Stimulated activated CD4-positive, alpha-beta T cell treated with anti-CD3 and anti-CD28 coated beads, TNF-alpha, amount 100 ng/mL, for 4 hours (primary cell): ENCODE measurements at places on chromosomes 6 and 20.

DNA sequence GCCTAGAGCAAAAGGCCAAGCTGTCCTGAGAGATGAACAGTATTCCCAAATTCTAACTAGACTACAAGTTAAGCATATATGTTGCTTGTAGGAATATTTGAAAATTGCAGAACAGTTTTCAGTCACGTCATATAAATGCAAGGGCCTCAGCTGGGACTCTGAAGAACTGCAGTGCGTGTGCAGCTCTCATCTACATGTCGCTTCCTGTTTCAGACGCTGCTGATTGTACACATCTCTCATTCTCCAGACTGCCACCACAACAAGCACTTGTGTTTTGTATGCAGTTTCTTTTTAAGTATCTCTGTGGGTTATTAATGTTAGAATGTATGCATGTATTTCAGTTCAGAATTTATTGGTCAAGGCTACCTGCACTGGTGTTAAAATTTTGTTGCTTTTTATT lies 119.7 kb downstream of the MAP3K4 start:
- DNase-seq = no peak

DNA sequence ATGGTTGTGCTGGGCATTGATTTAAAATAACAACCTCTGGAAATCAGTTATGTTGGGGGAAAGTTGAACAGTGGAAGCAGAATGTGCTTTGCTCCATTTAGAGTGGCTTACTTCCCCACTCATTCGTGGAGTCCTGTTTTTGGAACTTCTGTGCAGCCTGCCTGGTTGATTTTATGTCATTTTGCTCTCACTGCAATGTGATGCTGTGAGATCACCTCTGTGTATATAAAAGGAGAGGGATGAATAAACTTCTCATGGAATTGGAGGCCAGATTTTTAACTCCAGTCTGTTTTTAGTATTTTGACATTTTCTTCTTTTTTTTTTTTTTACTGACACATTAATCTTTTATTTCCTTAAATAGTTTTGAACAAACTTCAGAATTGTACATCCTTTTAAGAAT lies 139.0 kb downstream of the FNDC1 start:
- DNase-seq = no peak

- DNase-seq = no peak
Observed at GRCh38 chr20:12773936-12774335, 234.8 kb upstream of the SPTLC3 start.

GRCh38 chr6:41741625-41742490 lies 5.3 kb downstream of the PGC start:
- DNase-seq = no peak

GRCh38 chr6:125913864-125914351 lies 42.7 kb upstream of the HINT3 start:
- DNase-seq = no peak

- DNase-seq = no peak
Observed at GRCh38 chr20:8782804-8783203, 286.1 kb upstream of the PLCB4 start.

GRCh38 chr6:84449220-84449619 lies 221.8 kb upstream of the CEP162 start:
- DNase-seq = no peak

- DNase-seq = peak; percentile 62
Observed at GRCh38 chr6:26286168-26286877, 78.7 kb upstream of the BTN3A2 start.

GRCh38 chr6:169328112-169328801 lies 74.6 kb upstream of the THBS2 start:
- DNase-seq = no peak

GRCh38 chr6:144345451-144345850 lies 60.3 kb downstream of the UTRN start:
- no peak for DNase-seq

DNA sequence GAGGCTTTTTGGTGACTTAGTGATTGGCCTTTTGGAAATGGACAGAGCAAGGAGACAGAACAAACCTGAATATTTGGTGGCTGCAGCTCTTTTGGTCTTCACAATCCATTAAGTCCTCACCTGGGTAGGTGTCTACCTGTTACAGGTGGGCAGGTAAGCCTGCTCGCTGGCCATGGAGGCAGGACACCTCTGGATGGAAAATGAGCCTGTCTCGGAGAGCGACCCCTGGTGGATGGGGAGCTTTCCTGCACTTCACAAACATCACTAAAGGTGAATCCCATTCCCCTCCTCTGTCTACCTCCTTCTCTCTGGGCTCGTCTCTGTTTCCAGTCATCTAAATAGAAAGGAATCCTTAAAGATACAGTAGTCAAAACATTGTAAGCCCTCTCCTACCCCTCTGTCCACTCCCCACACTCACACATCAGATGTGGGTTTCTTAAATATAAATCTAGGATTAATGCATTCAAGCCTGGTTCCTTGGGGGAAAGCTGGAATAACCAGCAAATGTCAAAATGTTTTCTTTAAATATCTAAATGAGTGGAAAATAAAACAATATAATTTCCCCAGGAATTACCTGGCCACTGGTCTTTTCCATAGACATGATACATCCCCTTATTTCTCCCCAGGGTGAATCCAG lies 304.9 kb downstream of the CDH26 start:
- DNase-seq = peak; percentile 35

GRCh38 chr20:39083761-39084160 lies 121.6 kb downstream of the DHX35 start:
- DNase-seq = no peak

DNA sequence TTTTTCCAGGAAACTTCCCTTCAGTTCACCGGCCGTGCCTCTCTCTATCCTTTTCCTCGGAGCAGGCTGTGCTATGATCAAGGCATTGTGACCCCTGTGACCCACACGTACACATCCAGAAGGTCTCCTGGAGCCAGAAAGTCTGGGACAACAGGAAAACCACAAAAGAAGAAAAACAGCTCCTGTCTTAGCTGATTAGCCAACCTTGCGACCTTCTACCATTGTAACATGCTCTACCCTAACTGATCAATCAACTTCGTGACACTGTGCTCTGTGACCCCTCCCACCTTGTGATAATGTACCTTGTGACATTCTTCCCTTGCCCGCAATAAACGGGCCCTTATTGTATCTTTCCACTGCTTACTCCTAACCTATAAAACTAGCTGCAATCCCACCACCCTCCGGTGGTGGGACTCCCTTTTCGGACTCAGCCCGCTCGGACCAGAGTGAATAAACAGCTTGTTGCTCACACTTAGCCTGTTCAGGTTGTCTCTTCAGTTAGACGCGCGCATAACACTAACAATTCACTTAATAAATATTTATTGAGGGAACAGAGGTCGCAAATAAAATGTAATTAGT lies 24.2 kb downstream of the ZNF311 start:
- no peak for DNase-seq

DNA sequence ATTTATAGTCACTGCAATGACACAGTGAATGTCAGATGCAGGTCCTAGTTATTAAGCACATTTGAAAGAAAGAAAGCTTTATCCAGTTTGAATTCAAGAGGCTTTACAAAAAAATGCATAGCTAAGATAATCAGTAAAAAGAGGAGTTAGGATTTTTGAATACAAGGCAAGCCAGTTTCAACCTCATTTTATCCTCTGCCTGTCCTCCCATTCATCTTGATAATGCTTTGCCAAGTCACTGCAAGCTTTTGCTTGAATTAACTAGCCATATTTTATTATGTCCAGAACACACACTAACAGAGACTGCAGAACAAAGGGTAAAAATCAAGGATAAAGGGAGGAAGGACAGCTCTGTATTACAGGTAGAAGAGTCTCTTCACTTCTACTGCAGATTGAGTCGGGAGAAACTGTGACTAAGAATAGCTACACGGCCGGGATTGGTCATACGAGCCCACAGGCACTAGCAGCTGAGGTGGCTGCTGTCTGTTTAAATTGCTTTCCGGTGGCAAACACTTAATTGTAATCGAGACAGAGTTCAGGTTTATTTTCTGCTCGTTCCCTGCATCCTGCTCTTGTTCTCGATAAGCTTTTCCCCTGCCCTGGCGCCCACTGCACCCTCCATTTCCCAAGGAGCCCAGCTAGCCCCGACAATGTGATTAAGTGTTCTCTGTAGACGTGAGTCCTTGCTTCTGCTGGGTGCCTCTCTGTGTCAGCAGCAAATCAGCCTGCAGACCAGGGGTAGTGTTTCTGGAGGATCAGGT lies 30.5 kb upstream of the AKAP12 start:
- no peak for DNase-seq

DNA sequence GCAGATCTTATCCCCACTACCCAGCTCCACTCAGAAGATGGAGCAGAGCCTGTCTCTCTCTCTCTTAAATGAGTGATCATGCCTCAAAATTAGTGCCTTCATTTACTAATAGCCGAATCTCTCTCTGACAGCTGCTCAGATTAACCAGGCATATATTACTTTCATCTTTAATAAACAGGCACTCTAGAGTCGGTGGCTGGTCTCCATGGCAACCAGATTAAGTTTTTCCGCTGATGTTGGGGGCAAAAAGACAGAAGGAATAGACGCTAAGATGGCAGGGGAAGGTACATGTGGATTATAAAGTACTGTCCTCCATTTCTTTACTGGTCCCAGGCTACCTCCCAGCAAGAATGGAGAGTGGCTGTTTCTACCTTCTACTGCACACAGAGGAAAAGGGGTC lies 121.6 kb downstream of the QRSL1 start:
- no peak for DNase-seq

- no peak for DNase-seq
Observed at GRCh38 chr6:54327631-54328030, 19.4 kb downstream of the TINAG start.

DNA sequence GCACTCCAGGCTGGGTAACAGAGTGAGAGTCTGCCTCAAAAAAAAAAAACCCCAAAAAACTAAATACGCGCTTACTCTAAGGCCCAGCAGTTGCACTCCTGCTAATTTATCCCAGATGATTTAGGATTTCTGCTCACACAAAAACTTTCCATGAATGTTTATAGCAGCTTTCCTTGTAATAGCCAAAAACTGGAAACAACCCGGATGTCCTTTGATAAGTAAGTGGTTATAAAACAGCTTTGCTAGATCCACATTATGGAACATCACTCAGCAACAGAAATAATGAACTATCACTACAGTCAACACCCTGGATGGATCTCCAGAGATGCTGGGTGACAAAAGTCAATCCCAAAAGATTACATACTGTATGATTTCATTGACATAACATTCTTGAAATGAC lies 220.4 kb upstream of the JARID2 start:
- no peak for DNase-seq

- no peak for DNase-seq
Observed at GRCh38 chr20:711576-711975, 36.0 kb upstream of the SCRT2 start.

- DNase-seq = no peak
Observed at GRCh38 chr20:50695135-50695872, 4.0 kb upstream of the RIPOR3 start.

DNA sequence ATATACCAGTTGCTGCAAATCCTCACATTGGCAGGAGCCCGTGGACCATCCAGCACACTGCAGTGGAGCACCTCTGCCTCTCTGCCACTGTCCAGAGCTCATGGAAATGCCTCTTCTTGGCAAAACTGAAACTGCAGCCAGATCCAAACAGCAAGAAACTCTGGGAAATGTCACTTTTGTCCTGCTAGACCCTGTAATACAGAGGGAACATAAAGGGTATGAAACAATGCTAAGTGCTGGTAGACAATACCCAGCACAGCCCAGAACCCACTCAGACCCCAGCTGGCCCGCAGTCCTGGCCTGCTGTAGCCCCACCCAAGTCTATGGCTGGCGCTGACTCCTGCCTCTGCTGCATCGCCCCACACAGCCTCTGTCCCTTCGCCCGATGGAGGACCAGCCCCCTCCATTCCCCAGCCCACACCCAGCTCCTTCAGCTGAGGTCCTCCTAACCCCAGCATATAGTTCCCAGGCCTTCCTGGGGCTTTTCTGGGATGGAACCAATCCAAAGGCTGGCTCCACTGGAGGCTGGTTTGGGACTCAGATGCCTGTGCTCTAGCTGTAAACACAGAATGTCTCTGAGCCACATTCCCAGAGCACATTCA lies 242.5 kb downstream of the LRFN2 start:
- DNase-seq = no peak

GRCh38 chr6:5095236-5095635 lies 10.1 kb downstream of the PPP1R3G start:
- DNase-seq = no peak

GRCh38 chr20:21141825-21142224 lies 15.9 kb downstream of the KIZ start:
- no peak for DNase-seq

DNA sequence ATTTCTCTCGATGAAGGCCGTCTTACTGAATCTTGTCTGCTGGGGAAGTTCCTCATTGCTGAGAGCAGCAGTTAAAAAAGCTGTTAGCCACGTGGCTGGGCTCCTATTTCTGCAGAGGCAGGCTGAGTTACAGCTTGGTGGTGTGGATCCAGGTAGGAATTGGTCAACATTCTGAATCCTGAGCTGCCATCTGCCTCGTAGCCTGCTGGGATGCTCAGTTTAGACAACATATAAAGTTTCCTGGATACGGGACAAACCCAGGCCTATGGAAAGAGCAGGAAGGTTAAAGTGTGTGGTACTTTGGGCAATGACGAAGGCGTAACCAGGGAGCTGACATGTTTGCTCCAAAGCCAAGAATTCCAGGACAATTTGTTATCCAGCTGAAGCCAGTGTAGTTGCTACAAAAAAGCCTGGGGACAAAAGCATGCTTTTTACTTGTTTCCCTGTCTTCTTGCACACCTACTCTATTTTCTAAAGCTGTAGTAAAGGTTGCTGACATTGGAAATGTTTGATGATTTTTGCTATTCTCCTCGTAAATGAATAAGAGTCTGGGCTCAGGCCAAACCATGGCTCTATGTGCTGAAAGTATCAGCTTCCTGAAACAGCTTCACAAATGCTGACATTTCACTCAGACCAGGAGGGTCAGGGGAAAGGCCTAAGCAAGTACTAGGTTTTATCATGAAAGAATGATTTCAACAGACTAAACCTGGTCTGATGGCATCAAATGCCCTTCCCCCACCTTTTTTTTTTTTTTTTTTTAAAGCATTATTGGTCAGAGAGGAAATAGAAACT lies 12.4 kb upstream of the MYLK2 start:
- no peak for DNase-seq

DNA sequence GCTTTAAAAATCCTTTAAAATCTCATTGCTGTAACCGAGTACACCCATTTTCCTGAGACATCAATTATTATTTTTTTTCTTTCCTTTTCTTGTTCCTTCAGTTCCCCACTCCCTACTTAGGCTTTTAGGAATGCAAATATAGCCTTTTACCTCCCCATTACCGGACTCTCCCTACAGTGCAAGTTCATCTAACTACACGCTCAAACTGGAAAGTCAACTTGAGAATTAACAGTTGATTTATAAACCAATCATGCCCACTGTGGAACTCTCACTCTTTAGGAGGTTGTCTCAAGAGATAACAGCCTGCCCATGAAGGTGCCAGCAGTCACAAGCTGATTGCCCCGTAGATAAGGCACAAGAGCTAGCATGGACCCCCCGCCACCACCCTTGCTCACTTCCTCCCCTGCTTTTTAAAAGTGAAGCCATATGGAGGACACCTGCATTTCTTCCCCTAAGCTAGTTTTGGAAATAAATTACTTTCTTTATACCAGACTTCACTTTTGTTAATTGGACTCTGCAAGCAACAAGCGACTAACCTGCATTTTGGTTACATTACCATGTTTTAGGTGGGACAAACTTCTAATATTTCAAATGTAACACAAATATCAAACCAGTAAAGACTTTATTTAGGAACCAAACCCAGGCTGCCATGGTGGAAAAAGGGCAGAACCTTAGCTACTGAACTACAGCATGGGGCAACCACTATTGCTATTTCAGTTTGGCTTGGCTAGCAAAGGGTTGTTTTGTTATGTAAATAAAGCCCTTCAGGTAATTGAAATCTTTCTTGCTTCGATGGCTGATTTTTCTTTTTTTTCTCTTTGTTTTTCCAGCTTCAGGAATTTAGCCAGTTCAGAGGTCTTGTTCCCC lies 34.9 kb downstream of the UBD start:
- DNase-seq = no peak

- no peak for DNase-seq
Observed at GRCh38 chr6:113363048-113363798, 493.9 kb upstream of the MARCKS start.
